ENCODE measurements at places on chromosomes 5 and 9.

- DNase-seq, result no peak
Measured at GRCh38 chr5:129858131-129858675, 46.1 kb upstream of the CHSY3 start.

GRCh38 chr9:119907056-119907455 lies 537.8 kb upstream of the BRINP1 start:
- DNase-seq, result no peak

- no peak for DNase-seq
Measured at GRCh38 chr9:87580941-87581438, 83.3 kb downstream of the DAPK1 start.

- no peak for DNase-seq
Measured at GRCh38 chr5:172800088-172800551, 29.1 kb upstream of the DUSP1 start.

- no peak for DNase-seq
Measured at GRCh38 chr5:62208218-62208852, 97.7 kb upstream of the KIF2A start.

GRCh38 chr5:137621306-137621705 lies 114.6 kb downstream of the KLHL3 start:
- no peak for DNase-seq

DNA sequence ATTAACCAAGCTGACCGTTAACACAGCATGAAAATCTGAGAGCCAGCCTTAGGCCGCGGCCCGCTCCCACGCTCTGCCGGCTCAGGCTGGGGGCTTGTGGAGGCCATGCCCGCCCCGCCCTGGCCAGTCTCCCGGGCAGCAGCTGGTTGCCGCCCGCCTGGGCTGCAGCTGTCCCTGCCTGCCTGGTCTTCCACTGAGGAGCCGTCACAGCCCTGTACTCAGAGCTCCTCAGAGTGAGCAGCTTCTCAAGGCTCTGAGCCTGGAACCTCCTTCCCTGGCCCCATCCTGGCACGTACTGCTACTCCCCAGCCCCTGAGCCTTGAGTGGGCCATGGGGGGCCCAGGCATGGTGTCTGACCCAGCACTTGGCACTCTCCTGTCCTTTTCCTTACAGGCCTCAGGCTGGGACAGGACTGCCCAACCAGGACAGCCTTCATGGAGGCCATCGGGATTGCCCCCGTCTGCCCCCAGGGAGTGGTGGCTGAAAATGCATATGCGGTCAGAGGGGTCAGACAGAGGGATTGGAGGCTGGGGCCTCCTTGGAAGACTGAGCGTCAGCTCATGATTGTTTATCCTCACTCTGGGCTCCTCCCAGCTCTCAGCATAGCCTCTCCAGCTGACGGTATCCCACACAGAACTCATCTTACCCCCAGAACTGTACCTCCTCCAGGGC lies 11.9 kb downstream of the FGFR4 start:
- no peak for DNase-seq

DNA sequence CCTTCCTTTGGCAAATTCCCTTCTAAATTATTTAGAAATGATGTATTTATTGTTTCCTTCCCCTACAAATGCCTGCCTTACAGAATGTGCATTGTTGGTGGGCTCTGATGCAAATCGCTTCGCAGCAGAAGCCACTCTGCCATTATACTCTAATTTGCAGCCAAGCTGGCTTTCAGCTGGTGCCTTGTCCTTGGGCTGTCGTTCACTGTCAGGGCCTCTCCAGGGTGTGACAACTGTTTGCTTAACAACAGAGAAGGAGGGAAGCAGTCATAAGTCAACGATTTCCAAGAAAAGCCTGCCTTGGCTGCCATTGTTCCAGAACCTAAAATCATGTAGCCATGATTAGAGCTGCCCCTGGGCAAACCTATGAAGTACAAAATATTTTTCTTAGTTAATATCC lies 260.1 kb upstream of the RGMB start:
- no peak for DNase-seq

- DNase-seq, result no peak
Measured at GRCh38 chr5:35135239-35135700, 87.5 kb upstream of the AGXT2 start.

- no peak for DNase-seq
Measured at GRCh38 chr5:73822278-73822988, 196.4 kb downstream of the ARHGEF28 start.

GRCh38 chr5:139147483-139148087 lies 50.6 kb downstream of the SIL1 start:
- DNase-seq, result no peak

- no peak for DNase-seq
Measured at GRCh38 chr9:118959366-118959765, 409.9 kb downstream of the BRINP1 start.

GRCh38 chr9:36126016-36126730 lies 10.4 kb upstream of the GLIPR2 start:
- DNase-seq, result no peak

- no peak for DNase-seq
Measured at GRCh38 chr5:181255836-181256578, 4.9 kb downstream of the TRIM52 start.

GRCh38 chr5:43231977-43232376 lies 40.0 kb downstream of the NIM1K start:
- DNase-seq, result no peak

GRCh38 chr9:31605164-31605563 lies 779.3 kb upstream of the ACO1 start:
- no peak for DNase-seq

DNA sequence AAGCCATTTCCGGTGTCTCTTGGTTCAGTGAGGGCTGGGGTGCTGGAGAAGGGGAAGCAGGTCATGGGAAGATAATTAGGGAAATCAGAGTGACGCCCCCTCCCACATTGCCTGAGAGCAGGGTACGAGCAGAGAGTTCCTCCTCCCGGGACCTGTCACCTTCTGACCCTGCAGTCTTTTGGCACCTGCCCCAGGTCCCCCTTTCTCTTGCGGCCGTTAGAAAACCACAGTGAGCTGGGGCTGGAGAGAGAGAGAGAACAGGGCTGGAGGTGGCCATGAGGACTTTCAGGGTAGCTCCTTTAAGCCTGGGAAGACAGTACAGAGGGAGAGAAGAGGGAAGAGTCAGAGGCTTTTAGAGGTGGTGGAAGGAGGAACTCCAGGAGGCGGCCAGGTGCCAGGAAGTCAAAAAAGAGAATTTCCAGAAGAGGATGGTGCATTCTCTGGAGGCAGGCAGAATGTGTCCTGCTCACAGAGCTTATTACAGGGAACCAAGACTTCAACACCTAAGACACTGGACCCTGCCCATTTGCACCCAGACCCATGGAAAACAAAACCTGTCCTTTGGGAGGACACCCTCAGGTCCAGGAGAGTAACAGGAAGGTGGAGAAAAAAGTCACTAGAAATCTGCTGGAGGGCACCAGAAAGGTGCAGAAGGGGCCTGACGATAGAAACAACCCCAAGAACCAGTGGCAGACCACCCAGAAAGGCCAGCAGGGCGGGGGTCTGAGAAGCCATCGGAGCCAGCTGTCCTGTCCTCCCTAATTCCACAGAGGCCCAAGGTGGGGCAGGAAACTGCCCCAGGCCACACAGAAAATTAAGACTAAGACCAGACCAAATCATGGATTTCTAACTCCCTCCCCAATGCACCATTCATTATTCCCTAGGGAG lies 6.5 kb upstream of the ACSL6 start:
- no peak for DNase-seq

GRCh38 chr5:159469496-159470372 lies 139.4 kb upstream of the IL12B start:
- no peak for DNase-seq

DNA sequence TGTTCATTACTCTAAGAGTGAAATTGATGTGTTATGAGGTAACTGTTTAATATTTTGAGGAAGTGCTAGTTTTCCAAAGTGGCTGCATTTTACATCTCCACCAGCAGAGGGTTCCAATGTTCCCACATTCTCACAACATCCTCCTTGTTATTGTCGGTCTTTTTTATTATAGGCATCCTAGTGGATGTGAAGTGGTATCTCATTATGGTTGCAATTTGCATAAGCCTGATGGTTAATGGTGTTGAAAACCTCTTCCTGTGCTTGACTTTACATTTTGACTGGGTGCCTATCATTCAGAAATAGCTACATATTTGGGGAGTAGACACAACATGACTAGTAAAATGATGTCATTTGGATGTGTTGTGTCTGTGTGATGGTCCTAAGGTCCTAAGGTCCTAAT lies 143.6 kb downstream of the MRPS30 start:
- no peak for DNase-seq

- DNase-seq, result no peak
Measured at GRCh38 chr9:80651044-80651443, 1038.3 kb downstream of the TLE1 start.

DNA sequence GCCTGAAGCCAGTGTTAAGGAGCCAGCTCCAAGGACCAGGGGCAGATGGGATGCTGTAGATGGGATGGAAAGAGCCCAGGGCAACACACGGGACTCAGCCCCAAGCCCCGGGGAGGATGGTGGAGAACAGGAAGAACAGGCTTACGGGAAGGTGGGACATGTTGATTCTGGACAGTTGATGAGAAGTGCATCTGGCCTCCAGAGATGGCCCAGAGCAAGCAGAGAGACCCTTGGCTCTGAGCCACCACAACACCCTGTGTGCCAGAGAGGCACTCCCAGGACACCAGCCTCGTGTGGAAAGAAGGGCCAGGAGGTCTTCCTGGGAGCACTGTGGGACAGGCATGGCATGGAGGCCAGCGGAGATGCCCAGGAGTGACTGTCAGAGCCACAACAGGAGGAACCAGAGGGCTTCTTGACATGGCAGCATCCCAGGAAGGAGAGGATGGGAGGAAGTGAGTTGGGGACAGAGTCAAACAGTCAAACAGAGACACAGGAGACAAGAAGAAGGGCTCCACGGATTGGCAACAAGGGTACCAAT lies 156.3 kb upstream of the MVB12B start:
- DNase-seq, result no peak

GRCh38 chr9:133854765-133855164 lies 116.6 kb upstream of the SARDH start:
- DNase-seq, result no peak
